H4 (cell line): ENCODE measurements at places on chromosomes 3 and 15. TPM values are rescaled to one million over a fixed set of nuclear protein-coding genes. Genes with fewer than 3 reads are reported as not detected.

The PTX3 gene
- total RNA-seq = 0.99 and 1.5 TPM in 2 replicates

The HESX1 gene
- 0.37 TPM in 1 of 2 replicates, not detected in the other for total RNA-seq

The TMEM89 gene
- not detected in 2 replicates for total RNA-seq

The IGSF11 gene
- total RNA-seq = 0.18 and 0.45 TPM in 2 replicates

- DNase-seq = no peak
These were observed 749.9 kb downstream of the TBL1XR1 start for GRCh38 chr3:176447369-176447768.

DNA sequence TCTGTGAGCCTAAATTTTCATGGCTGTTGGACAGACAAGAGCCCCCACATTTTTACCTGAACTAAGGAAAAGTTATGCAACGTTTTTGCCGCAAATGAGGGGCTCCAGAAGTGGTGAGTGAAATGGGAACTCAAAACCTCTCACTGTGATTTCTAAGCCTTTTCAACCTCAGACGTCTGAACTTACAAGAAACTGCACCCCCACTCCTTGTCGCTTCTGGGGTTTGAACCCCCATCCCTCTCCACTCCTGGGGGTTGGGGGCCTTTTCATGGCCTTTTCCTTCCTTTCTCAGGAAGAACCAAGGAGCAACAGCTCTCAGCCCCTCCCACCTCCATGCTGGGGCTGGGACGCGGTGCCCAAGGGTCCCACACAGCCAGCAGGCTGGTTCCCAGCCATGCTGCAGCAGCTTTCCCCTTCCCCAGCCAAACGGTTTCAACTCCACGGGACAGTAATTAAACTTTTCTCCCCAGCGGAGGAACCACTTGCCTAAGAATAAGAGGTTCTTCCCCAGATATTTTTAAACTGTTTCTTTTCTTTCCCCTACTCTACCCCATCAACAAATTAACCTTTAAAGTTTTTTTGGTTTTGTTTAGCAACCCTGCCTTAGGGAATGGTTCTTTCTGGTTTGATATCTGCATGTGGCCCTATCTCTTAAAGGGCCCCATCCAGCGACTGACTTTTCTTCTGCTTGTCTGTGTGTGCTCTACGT, 387.6 kb upstream of the CBLB start:
- DNase-seq = no peak

DNA sequence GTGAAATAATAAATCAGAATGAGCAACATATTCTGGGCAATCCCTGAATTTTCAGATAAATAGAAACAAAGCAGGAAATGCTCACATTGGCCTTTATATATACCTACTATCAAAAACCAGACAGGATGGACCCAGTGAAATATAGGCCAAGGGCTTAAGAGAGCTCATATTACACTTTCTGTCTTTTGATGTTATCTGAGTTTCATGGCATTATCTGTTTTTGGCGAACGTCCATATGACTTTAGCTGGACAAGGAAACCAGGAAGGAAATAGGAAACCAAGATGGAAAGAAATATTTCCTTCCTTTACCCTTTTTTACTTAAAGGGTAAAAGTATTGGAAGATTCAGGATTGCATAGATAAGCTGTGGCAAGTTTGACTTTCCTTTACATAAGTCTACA, 274.8 kb downstream of the THSD4 start:
- no peak for DNase-seq

- DNase-seq = no peak
These were observed 30.9 kb downstream of the C3orf18 start for GRCh38 chr3:50536471-50537180.

DNA sequence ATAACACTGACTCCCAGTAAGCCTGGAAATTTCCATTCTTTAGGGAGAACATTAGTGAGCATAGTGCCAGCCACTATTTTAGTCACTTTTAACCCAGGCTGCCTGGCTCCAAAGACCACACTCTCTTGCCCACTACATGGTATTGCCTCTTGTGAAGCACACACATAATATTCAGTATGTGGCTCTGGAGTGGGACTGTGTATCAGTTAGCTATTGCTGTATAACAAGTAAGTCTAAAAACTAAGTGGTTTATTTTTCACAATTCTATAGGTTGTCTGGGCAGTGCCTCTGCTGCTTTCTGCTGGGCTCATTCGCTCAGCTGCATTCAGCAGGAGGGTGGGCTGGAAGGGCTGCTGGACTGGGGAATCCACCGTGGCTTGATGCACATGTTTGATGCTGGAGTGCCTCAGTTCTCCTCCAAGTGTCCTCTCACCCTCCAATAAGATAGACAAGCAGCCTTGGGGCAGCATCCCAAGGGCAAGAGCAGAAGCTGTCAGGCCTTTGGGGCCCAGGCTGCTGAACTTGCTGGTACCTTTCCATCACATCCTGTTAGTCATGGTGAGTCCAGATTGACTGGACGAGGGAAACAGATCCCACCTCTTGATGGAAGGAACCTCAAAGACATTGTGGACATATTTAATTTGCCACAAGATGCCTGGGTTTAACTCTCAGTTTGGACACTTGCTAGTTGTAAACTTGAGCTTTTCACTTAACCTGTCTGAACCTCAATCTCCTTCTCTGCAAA, 66.6 kb upstream of the TLE3 start:
- no peak for DNase-seq

DNA sequence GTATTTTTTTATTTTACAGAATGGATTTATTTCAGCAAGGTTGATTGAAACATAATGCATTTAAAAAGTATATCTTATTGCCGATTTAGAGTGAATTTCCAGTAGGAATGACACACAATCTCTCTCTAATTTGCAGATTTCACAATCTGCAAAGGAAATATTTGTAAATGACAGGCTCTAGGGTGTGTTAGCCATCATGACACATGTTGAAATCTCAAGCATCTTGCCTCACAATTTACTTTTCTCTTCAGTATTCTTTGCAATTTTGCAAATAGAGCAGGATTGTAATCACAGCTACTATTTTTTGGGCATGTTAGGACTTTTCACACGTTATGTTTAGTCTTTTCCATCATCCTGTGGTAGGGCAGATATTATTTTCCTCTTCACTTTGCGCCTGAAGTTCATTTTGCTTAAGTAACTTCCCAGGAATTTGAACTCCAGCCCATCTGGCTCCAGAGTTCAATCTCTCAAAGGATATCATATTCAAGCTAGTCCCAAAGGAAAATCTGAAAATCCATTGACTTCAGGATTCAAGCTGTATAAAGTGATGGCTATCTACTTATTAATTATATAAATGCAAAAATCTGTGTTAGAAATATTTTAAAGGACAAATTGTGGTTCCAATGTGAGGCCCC, 55.4 kb downstream of the ATP13A4 start:
- no peak for DNase-seq

DNA sequence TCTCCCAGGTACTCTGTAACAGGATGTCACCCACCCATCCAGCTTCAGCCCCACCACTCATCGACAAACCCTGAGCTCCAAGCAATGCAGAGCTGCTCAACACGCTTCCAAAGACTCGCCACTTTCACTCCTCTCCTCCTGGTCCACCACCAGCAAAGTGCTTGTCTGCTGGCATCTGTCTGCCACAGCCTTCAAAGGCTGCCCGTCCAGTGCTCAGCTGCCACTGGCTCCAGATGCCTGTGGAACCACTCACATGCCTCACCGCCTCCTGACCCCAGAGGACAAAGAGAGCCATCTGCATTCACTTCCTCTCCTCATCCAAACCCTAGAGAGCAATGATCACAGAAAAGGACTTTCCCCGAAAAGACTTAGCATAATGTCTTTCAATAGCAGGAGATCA, 109.5 kb upstream of the OCA2 start:
- DNase-seq = no peak

DNA sequence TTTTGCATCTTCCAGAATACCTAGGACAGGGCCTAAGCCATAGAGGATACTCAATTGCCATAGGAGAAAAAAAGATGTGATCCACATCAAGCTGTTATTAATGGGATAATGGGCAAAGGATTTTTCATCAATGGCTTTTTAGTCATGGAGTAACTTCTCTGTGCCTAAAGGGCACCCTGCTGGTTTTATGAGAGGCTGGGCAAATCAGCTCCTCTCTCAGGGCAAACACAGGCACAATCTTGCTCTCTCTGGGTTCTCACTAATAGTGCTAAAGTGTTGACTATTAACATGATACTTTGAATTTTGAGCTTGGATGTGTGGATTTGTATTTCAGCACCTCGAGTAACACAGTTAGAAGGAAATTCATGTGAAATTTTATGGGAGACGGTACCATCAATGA, 67.6 kb downstream of the GHSR start:
- DNase-seq = no peak

DNA sequence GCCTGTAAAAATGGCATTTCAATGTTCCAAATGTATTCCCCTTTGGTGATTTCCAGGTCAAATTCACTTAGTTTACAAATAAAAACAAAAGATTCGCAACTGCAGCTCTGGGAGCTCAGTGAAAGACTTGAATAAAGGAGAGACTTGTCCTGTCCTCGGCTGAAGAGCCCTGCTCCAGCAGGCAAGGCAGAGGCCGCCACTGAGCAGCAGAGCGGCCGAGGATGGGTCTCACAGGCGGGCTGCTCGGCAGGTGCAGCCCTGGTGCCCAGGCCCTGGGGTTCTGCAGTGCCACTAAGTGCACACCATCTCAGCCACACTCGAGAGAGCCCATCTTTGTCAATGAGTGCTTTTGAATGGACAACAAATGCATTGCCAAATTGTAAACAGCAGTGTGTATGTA, 856.2 kb downstream of the AGBL1 start:
- DNase-seq = no peak

DNA sequence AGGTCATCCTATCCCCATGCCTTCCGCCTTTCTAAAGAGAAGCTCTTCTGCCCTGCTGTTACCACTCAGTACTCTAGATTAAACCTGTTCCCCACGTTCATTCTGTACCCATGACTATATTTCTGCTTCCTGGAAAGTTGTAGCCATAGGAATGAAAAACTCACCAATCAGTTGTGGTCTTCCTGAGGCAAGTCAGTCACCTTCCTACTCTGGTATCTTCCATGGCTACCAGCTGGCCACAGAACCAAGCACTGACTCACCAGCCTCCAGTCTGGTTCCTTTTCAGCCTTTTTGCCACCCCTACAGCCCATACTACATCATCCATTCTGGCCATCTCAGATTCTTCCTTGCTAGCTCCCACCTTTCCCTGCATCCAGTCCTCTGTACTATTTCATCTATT, 46.4 kb downstream of the TMEM44 start:
- no peak for DNase-seq
